Foreskin keratinocyte (primary cell): ENCODE measurements at places on chromosomes 16 and 17. TPM values are rescaled to one million over a fixed set of nuclear protein-coding genes. Genes with fewer than 3 reads are reported as not detected.

GRCh38 chr16:74700116-74700437, 585 bp downstream of the MLKL start:
- DNase-seq = no peak

The OMG gene
- not detected in 2 replicates for polyA plus RNA-seq

DNA sequence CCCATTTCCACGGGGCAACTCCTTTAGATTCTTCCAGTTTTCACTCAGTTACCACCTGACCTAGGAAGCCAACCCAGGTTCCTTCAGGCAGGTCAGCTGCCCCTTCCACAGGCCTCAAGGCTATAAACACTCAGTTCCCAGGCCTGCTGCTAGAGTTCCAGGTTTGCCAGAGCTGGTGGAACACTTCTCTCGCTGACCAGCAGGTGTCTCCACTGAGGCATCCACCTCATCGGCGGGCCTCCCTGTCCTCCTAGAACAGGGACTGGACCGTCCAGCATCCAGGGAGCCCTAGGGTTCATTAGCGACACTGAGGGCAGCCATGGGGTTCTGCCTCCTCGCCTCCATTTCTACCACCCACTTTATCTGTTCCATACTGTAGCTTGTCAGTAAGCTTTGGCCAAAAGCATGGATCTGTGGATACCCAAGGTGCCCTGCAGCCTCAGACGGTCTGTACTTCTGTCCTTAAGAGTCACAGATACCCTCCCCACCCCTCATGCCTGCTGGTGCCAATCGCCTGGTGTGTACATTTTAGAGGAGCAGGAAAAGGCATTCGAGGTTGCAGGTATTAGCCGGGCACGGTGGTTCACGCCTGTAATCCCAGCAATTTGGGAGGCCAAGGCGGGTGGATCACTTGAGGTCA, 29.0 kb downstream of the PIMREG start:
- no peak for DNase-seq

The MEOX1 gene
- 0.16 and 0.18 TPM in 2 replicates for polyA plus RNA-seq

The PYDC1 gene
- not detected in 2 replicates for polyA plus RNA-seq

DNA sequence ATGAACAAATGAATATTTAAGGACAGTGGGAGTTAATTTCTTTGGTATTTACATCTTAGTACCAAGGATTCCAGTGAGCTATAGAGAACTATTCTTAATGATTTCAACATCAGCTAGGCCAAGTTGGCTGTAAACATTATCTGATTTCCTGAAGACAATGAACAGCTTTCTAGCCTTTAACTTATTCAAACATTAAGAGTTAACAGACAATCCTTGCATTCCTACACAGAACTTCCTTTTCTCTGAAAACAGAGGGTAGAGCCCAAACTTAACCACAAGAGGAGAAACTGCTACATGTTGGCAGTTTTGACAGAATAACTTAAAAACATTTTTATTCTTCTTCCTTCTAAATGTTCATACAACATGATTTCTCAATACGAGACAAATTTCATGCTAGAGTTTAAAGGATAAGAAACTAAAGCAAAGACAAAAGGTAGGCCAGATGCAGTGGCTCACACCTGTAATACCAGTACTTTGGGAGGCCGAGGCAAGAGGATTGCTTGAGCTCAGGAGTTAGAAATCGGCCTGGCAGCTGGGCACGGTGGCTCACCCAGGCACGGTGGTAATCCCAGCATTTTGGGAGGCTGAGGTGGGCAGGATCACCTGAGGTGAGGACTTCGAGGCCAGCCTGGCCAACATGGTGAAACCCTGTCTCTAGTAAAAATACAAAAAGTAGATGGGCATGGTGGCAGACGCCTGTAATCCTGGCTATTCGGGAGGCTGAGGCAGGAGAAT, 4.4 kb downstream of the CRLF3 start:
- DNase-seq = no peak

The PTGES3L gene
- 0.13 and 0.15 TPM in 2 replicates for polyA plus RNA-seq

GRCh38 chr16:88460496-88461330, 7.6 kb downstream of the ZFPM1 start:
- no peak for DNase-seq

DNA sequence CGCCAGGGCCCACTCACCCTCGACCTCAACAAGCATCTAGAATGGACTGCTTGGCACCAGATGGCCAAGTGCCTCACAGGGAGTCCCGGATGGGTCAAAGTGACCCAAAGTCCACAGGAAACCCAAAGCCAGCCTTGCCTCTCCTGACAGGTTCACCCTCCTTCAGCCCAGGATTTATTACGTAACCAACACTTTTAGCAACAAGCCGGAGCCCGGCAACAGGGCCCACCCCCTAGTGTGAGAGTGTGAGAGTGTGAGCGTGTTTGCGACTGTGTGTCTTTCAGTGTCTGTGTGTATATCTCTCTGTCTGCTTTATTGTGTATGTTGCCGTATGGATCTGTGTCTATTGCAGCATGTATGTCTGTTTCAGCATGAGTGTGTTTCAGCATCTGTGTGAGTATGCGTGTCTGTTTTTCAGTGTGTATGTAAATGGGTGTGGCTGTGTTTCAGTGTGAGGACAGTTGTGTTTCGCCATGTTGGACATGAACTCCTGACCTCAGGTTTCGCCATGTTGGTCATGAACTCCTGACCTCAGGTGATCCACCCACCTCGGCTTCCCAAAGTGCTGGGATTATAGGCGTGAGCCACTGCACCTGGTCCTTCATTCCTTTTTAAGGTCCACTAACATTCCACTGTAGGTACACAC, 13.7 kb upstream of the PEMT start:
- no peak for DNase-seq

GRCh38 chr17:28983286-28984230, 22.3 kb downstream of the SEZ6 start:
- no peak for DNase-seq

The IRF8 gene
- not detected in 2 replicates for polyA plus RNA-seq

The FBXL16 gene
- 0.32 and 0.91 TPM in 2 replicates for polyA plus RNA-seq

DNA sequence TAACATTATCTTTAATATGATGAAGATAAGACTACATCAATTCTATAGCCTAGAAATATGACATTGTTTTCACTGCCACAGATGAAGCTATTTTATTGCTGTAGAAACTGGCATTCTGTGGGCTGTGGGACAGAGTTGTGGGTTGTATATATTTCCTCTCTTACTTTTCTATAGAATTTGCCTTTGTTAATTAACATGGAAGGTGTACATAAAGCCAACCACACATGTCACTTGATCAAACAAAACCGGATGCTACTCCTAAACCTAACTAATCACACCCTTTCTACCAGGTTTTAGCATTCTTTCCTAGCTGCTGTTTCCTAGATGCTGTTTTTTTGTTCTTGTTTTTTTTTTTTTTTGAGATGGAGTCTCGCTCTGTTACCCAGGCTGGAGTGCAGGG, 81.2 kb upstream of the ATP2A3 start:
- DNase-seq = no peak

DNA sequence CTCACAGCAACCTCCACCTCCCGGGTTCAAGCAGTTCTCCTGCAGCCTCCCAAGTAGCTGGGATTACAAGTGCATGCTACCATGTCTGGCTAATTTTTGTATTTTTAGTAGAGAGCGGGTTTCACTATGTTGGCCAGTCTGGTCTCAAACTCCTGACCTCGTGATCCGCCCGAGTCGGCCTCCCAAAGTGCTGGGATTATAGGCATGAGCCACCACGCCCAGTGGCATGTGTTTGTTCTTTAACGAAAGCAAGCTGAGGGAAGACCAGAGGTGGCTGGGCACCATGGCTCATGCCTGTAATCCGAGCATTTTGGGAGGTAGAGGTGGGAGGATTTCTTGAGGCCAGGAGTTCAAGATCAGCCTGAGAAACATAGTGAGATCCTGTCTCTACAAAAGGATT, 18.1 kb downstream of the TNFRSF13B start:
- no peak for DNase-seq

GRCh38 chr16:79765431-79765830, 164.9 kb upstream of the MAF start:
- DNase-seq = no peak

The KRT9 gene
- 1.4 and 1.7 TPM in 2 replicates for polyA plus RNA-seq

- no peak for DNase-seq
Observed at GRCh38 chr16:57711-58110, 4.1 kb downstream of the SNRNP25 start.

GRCh38 chr16:13961099-13961811, 41.3 kb downstream of the ERCC4 start:
- no peak for DNase-seq
